ENCODE measurements at places on chromosomes 6 and 20.
A peak's percentile ranks its signal among the peaks of the same experiment; 100 is the strongest.

DNA sequence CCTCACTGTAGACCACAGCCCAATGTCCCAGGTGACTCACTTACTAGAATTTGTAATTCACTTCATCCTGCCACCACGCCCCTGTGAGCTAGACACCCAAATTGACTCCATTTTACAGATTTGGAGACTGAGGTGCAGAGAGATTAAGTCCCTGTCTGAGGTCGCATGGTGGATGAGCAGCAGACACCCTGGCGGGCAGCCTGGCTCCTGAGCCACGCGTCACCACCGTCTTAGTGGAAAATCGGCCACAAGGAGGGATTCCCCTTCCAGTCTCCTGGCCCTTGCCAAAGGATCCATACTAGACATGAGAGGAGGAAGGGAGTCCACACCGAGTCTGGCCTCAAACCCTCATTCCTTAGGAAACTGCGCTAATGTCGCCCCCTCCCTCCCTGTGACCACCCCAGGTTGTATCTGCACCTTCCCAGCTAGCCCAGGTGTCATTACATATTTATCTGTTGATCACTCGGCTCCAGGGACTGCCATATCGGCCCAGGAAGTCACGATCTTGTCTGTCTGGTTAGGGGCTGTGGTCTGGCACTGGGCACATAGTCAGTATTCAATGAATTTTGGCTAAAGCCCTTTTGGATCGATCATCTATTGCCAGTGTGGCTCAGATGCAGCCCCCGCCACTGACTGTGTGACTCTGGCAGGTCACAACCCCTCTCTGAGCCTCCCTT is 25.7 kb upstream of the PTGIS start:
- no peak for DNase-seq

DNA sequence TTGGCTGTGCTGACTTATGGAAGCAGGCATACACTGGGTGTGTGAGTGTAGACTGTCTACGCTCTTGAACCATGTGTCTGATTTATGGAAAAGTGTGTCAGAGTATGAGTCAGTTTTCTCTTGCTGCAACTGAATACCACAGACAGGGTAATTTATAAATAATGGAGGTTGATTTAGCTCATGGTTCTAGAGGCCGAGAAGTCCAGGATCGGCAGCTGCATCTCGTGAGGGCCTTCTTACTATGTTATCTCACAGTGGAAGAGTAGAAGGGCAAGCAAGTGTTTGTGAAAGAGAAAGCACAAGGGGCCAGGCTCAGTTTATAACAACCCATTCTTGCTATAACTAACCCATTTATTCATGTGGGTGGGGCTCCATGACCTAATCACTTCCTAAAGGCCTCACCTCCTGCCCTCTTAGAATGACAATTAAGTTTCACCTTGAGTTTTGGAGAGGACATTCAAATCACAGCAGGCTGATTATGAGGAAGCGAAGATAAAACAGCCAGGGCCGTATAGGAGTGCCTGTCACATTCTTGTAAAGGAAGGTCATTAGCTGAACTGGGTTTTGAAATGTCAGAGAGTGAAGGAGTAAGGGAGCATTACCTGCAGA is 6.7 kb downstream of the GPR31 start:
- DNase-seq, result no peak

- DNase-seq, result no peak
Measured at GRCh38 chr6:76420094-76420493, 347.6 kb upstream of the IMPG1 start.

DNA sequence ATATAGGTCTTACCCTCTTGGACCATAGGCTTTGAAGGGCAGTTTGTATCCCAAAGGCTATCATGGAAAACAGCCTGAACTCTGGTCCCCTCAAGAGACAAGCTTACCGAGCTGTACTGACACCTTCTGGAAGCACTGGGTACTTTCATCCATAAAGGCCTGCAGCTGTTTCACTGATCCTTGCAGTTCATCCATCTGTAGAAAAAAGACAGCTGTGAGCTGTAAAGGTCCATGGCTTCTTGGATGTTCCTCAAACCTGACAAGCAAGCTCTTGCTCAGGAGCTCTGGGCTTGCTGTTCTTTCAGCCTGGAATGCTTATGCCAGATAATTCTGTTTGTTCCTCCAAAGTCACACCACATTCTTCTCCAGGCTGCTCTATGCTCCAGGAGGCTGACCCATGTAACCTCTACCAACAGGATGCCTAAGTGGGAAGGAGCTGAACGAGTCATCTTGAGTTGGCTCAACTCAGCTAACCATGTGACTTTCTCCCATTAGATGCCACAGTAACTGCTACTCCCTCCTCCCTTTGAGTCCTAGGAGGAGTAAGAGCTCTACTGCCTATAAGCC is 8.8 kb upstream of the NDRG3 start:
- DNase-seq, result peak; percentile 75

DNA sequence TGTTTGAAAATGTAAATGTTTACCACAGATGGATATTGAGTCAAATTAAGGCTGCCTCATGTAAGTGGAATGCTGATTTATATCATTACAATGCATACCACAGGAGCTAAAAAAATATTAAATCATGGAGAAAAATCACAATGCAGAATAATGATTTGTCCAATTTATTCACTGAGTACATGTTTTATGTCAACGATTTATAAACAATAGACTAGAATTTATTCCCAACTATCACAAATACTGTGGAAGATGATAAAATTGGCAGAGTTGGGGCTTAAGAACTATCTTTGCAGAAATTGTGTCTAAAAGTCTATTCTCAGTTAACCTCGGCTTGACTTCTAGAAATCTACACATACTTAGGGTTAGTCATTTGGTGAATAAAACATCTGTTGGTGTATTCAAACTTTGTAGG is 472.1 kb upstream of the MARCKS start:
- no peak for DNase-seq

DNA sequence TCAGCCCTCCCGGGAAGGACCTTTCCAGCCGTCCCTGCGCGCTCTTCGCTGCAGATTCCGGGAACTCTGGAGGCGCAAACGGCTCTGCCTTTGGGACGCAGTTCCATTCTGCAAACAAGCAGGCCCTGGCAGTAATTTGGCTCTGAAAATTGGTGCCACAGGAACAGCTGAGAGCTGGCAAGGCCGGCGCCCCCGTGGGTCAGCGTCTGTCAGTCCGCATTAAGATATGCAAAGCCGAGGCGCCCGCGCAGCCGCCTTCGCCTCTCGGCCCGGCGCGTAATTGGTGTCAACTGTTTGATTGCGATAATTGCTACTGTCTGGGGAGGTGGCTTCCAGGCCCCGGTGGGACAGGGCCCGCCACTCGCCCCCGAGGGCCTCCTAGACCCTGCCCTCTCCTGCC is 73.6 kb downstream of the NCR2 start:
- no peak for DNase-seq

GRCh38 chr6:107102414-107102805 is 12.9 kb downstream of the BEND3 start:
- no peak for DNase-seq

DNA sequence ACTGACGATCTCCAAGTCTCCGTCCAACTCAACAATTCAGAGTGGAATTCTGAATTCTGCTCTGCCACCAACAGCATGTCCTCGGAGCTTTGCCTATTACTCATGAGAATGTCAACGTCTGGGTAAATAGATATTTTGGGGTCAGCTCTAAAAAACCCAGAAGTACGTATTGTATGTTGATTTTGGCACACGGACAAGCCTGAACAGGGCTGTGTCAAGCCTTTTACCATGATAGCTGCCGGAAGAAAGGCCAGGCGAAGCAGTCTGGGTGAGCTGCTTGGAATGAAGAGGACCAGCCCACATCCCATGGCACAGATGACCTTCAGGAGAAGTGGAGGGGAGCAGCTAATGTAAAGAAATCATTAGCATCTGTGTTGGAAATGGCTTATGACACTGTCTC is 88.0 kb upstream of the JAG1 start:
- no peak for DNase-seq

DNA sequence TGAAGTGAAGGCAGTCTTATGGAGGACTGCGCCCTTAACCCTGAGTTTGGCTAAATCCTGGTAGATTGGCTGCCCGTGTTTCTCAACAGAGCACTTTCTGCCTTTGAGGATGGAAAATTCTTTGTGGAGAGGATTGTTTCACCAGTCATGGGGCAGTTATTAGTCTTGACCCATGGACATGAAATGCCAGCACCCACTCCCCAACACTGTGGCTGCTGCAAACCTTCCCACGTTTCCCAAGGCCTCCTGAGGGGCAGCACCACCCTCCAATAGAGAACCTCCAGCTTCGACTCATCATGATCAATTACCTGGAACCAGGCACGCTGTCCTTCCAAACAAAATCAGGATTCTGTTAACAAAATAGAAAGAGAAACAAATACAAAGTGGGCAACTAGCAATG is 117.8 kb downstream of the PXDC1 start:
- no peak for DNase-seq

DNA sequence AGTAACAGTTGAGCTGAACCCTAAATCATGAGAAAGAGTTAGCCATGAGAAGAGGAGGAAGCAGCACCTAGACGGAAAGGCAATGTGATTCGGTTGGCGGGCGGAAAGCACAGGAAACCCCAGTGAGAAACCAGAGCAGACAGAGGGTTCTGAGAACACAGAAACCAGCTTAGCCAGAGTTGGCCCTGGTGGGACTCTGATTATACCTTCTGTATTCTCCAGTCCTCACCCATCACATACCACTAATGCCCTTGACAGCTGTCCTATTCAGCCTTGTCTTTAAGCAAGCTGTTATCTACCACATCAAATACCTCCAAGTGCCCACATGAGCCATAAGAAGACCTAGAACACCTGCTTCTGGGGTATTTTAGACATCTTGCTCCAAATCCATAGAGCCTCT is 58.9 kb upstream of the LRRC1 start:
- DNase-seq, result no peak

- DNase-seq, result no peak
Measured at GRCh38 chr6:170025935-170026750, 264.7 kb downstream of the DLL1 start.

DNA sequence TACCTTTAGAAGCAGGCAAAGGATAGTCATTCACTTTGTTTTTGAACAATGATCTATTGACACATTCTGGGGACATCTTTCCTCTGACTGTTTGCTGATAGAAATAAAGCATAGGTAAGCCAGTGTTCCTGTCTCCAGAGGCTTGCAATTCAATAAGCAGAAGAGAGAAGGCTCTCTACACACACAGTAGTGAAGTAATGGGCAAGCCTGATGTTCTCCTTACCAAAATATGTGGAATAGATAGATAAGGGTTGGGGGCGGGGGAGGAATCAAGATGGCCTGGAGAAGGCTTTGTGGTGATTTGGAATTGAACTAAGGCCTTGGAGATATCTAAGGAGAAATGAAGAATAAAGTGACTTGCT is 27.3 kb downstream of the PAQR8 start:
- peak; percentile 91 for DNase-seq

- no peak for DNase-seq
Measured at GRCh38 chr20:57813509-57814269, 103.9 kb upstream of the PMEPA1 start.

- no peak for DNase-seq
Measured at GRCh38 chr6:36679043-36679833, 724 bp downstream of the CDKN1A start.

- no peak for DNase-seq
Measured at GRCh38 chr6:38169977-38170526, 350.5 kb downstream of the ZFAND3 start.

- DNase-seq, result peak; percentile 47
Measured at GRCh38 chr6:4253604-4254231, 118.3 kb upstream of the ECI2 start.

- no peak for DNase-seq
Measured at GRCh38 chr6:74410630-74411029, 714.6 kb downstream of the CD109 start.

- DNase-seq, result no peak
Measured at GRCh38 chr20:58099956-58100730, 128.3 kb downstream of the ANKRD60 start.

DNA sequence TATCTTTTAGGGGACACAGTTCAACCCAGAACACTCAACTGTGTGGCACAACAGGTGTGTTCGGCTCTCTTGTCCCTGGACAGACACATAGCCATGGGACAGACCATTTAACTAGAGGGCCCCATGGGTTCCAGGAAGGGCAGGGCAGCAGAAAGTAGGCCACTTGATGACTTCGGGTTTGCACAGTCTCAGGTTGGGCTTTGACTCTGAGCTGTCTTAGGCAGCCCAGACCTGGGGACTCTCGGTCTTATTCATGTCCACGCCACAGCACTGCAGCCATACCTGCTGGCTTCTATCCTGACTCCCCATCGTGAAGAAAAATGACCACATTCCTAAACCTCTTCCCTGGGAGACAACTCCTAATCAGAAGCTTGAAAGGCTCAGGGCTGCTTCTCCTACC is 146.1 kb upstream of the AKAP12 start:
- no peak for DNase-seq

DNA sequence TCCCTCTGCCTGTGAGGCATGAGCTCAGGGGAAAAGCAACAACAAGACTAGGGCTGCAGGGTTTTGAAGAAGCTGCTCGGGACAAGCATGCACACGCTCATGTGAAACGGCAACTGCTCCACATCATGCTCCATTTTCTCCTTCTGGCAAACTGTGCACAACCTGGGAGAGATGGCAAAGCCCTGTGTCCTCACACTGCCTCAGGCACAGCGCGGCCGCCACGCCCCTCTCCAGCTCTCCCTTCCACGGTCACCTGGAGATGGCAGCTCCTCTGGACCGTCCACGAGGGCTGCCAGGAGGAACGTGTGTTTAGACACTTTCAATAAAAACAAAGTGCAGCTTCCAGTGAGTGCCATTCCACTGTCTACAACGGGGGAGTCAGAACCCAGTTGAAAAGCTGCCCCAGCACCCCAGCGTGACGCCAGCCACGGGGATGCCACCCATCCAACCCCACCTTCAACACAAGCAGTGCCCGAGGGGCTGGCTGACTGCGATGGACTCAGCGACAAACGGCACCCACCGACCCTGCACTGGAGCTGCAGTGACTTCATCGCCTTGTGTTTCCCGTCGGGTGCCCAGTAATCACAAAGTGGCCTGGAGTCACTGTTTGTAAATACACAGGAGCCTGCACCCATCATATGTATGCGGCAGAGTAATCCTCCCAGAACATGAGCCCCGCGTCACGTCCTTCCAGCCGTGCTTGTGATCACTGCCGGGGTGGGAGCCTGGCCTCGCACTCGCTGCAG is 16.1 kb downstream of the SMOC2 start:
- no peak for DNase-seq

DNA sequence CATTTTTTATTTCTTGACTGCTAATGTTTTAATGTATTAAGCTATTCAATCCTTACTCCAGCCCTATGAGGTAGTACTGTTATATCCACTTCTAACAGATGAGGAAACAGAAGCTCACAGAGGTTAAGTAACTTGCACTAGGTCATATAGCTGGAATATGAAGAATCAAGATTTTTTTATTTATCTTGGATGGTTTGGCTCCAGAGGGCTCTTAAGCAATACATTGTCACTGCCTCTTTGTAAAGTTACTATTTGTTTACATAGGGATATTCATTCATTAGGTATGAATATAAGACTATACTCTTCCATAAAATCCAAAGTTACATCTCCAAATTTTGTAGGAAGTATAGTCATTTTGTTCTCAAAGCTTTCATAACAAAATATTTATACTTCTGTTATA is 113.8 kb downstream of the LAMP5 start:
- no peak for DNase-seq

GRCh38 chr6:155449450-155450239 is 6.0 kb downstream of the NOX3 start:
- DNase-seq, result peak; percentile 73

- DNase-seq, result no peak
Measured at GRCh38 chr6:35386989-35387388, 44.6 kb downstream of the PPARD start.

Measured in OCI-M1 (cell line).